SIG-M5 (cell line): ENCODE measurements at places on chromosomes 3 and 15.

DNA sequence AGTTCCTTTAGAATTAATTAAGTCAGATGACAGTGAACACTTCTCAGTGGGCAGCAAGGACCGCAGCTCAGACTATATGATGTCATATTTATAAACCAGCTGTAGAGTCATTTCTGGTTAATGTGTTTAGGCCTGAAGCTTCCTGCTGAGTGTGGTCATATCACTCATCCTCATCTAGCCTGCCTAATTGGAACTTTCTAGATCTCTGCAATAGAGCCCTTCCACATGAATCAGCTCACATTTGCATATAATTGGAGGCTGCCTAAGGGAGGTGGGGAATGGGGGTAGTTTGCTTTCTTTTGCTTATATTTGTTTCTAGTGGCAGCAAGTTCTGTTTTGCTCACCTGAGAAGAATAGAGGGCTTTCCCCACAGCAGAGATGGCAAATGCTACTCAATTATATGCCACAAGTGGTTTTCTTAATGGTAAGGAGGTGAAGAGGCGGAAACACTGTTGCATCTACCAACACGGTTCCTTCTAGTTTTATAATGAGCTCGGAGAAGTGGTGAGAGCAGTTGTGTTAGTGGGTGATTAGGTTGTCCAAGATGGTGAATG lies 148.1 kb downstream of the KLHL25 start:
- DNase-seq: no peak

DNA sequence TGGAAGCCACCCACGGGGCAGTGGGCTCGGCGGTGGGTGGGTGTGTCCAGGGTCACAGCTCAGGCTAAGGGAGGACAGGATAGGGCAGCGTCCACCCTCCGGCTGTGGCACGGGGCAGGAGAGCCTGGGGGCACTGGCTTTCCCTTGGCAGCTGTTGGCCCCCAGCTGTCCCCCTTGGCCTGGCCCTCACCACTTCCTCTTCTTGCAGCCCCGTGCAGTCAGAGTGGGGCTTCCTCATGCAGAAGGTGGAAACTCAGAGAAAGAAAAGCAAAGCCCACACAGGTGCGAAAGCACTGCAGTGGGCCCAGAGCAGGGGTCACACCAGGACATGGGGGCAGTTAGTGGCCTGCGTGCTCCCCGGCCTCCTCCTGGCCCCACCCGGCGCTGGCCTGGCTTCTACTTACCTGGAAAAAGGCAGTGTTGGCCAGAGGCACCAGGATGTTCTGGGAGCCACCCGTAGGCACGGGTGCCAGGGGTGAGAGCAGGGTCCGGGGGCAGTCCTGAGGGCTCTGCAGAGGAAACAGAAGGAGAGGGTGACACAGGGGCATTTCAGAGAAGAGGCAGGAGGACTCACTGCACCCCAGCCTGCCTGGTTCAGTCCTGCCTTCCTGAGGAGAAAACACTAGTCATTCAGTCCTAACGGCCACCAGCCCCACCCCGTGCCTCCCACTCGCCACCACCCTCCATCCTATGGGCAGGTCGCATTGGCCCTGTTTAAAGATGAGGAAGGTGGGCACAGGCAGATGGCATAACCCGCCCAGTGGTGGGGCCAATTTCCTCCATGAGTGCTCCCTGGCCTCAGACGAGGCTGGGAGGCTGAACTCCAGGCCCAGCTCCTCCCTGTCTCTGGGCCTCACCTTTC lies 28.3 kb downstream of the PLXND1 start:
- DNase-seq: no peak

DNA sequence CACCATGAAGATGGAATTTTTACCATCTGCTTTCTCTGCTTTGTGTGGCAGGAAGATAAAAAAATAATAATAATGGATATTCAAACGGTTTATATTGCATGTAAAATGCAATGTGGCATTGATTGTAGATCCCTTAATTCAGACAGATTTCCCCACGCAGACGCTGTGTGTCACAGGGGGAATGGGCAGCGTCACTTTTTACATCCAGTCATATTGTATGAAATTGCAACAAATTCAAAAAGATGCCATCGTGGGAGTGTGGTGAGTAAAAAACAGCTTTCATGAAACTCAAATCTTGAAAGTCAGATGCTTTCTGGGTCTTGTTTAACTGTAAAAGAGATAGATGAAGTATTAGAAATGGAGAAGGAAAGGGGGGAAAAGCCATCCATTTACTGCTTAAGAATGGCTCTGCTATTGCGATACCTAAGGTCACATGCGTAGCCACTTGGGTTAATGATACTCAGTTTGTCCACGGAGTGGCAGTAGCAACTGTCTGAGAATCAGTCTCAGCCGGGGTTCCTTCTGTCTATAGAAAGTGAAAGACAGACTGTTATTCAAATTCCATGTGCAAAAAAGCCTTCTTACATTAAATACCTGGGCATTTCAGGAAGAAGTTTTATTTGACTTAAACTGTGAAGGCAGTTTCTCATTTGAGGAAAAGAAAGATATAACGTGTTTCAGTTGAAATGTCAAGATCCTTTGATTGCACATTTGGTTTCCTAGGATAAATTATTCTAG lies 28.5 kb downstream of the BTD start:
- DNase-seq: peak; percentile 22

GRCh38 chr15:89822951-89823711 lies 8.5 kb upstream of the ANPEP start:
- no peak for DNase-seq

DNA sequence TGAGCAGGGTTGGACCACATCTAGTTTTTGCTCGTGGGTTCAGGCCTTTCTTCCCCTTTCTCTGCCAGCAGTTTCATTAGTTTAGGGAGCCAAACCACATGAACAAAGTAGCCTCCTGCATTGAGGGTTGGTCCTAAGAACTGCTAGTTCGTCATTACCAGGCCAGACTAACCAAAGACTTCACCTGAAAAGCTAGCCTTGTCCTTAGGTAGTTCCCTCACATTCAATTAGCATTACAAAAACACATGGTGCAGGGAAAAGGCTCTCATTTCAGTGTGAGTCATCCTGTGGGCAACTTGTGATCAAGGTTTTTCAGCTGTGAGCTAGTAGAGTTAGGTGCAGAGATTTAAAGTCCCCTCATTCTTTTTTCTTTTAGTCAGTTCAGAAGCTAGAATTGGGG lies 279.3 kb upstream of the CTNNB1 start:
- DNase-seq: no peak

GRCh38 chr15:90264671-90265070 lies 801 bp upstream of the NGRN start:
- DNase-seq: no peak

DNA sequence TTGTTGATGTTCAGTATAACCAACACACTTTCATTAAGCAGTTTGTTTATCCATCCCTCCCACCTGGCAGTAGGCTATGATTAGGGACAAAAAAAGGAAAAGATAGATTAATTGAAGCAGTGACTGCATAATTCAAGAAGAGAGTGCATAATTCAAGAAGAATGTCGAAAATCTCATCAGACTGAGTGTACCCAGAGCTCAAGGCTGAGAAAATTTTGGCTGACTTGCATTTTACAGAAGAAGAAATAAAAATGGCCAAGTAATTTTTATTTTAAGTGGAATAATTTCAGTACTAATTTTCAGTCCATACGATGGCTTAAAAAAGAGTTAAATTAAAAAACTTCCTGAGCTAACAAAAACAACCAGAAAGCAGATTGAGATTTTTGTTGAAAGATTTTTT lies 145.4 kb upstream of the LRRFIP2 start:
- no peak for DNase-seq

DNA sequence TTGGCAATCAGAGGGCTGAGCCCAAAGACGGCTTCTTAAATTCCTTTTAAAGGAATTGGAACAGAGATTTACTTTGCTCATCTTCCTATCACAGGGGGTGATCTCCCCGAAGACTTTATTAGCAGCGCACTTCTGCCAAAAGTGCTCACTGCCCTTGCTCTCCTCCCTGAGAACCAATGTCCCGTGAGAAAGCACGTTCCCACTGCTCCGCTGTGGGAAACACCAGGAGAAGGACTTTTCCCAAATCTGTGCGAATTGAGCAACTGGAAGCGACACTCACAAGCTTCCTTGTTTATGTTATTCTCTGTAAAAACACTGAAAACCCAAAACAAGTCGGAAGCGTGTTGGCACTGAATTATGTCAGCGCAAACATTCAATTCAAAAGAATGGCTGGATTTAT lies 670.8 kb upstream of the NR2F2 start:
- DNase-seq: no peak

DNA sequence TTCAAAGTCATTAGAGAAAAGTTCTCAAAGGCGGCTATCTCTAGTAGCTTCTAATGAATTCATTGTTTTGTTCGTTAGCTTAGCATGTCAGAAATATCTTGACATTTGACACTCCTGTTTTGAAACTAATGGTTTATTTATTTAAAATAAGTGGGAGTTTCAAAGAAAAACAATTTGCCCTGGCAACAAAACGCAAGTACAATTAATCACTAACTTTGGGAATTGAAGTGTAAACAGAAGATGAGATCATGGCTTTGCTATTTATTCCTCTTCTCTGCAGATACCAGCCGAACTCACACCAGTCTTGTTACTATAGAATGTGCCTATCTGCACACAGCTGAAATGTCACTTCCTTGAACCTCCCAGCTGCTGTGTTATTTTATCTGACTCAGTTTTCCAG lies 27.5 kb downstream of the MASP1 start:
- no peak for DNase-seq

DNA sequence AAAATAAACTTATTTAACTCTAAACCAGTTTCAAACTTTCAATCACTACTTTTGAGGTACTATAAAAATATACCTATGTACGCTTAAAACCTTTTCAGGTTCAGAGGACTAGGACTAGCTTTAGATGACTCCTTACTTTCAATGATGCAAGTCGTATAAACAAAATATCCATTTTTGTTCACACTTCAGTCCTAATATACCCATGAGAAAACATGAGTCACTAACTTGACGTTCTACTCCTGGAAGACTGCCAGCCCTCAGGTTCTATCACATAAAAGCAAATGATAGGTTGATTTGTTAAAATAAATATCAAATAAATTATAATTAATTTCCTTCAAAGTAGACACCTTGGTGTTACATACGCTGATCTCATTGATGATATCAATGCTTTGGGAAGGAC lies 10.6 kb upstream of the P3H2 start:
- DNase-seq: no peak

DNA sequence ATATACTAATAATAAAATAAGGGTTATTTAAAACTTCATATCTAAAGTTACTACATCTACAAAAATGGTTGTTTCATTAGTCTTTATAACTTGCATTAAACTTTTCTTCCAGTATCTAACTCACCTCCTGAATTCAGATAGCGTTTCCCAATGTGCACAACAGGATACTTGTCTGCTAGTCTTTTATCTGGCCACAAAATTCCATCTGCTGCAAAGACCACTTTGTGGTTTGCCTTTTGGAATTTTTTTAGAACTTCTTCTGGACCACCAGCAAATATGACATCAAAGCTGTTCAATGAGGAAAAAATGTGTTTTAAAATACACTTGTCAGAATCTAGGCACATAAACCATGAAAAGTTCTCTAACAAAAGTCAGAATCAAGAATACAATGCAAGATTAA lies 50.8 kb downstream of the PLOD2 start:
- no peak for DNase-seq

- no peak for DNase-seq
Observed at GRCh38 chr3:87420171-87420570, 143.8 kb upstream of the POU1F1 start.

GRCh38 chr15:78010067-78010466 lies 67.4 kb downstream of the TBC1D2B start:
- DNase-seq: no peak

GRCh38 chr15:53709821-53710220 lies 49.6 kb downstream of the WDR72 start:
- no peak for DNase-seq

DNA sequence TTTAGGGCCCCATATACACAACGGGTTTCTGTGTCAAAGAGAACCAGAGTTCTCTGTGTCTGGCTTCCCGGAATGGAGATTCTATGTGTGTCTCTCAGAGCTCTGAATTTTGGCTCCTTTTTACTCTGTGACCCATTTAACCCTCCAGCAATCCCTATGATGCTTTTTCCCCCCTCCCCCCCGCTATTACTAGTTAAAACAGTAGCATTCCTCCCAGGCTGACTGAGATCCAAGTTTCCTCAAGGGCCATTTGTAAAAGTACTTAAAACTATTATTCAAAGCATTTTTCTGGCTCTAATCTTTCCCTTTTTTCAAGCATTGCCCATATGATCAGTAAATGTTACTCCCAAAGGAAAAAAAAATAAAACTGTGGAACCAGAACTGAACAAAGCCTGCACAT lies 6.6 kb upstream of the STAC start:
- DNase-seq: no peak

GRCh38 chr15:91007266-91007665 lies 12.9 kb upstream of the PRC1 start:
- no peak for DNase-seq

DNA sequence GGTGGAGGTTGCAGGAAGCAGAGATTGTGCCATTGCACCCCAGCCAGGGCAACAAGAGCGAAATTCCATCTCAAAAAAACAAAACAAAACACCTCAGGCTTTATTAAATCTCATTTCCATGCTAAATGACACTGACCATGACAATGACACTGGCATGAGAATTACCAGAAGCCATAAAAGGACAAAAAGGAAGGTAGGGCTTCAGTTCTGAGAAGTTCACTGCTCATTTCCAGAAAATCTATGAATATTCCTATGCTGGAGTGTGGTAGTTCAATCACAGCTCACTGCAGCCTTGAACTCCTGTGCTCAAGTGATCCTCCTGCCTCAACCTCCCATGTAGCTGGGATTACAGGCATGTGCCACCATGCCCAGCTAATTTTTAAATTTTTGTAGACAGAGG lies 44.7 kb downstream of the PCNP start:
- DNase-seq: no peak

- DNase-seq: no peak
Observed at GRCh38 chr3:9846231-9846630, 2.4 kb upstream of the RPUSD3 start.

GRCh38 chr3:133058243-133058642 lies 20.1 kb downstream of the TMEM108 start:
- DNase-seq: no peak

DNA sequence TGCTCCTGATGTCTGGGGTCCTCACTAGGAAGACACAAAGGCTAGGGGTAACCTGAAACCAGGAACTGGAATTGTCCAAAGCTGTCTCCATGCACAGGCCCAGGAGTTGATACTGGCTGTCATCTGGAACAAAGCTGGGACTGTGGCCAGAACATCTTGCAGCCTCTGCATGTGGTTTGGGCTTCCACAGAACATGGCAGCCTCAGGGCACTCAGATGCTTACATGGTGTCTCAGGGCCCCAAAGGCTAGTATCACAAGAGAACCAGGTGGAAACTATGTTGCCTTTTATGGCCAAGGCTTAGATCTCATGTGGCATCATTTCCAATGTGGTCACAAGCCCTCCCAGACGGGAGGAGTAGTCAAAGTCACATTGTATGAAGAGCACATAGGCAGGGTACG lies 335.2 kb upstream of the TRIM42 start:
- no peak for DNase-seq

- no peak for DNase-seq
Observed at GRCh38 chr3:177916461-177916860, 619.8 kb upstream of the KCNMB2 start.

- no peak for DNase-seq
Observed at GRCh38 chr15:58865425-58865880, 68.0 kb downstream of the SLTM start.

GRCh38 chr3:42070524-42070923 lies 20.6 kb upstream of the TRAK1 start:
- DNase-seq: no peak
